AML-193 (cell line): ENCODE measurements at places on chromosomes 1 and 21.
A peak's percentile ranks its signal among the peaks of the same experiment; 100 is the strongest.

DNA sequence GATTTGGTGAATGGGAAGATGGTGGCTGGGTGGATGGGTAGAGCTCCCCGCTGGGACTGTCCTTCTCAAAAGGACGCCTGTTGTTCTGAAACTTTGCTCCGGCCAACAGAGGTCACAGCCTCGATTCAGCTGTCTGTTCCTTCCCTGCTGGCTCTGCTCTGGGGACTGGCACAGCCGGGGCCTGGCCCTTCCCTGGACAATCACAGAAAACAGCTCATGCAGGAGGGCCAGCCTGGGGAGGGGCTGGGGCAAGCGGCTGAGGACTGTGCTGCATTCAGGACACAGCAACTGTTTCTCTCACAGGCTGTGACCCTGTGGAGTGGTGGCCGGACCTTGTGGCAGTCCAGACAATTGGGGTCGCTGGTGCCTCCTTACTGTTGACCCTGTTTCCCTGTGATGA is 110.7 kb upstream of the TMEM51 start:
- no peak for DNase-seq

- no peak for DNase-seq
Observed at GRCh38 chr1:214853340-214853739, 229.2 kb upstream of the KCNK2 start.

DNA sequence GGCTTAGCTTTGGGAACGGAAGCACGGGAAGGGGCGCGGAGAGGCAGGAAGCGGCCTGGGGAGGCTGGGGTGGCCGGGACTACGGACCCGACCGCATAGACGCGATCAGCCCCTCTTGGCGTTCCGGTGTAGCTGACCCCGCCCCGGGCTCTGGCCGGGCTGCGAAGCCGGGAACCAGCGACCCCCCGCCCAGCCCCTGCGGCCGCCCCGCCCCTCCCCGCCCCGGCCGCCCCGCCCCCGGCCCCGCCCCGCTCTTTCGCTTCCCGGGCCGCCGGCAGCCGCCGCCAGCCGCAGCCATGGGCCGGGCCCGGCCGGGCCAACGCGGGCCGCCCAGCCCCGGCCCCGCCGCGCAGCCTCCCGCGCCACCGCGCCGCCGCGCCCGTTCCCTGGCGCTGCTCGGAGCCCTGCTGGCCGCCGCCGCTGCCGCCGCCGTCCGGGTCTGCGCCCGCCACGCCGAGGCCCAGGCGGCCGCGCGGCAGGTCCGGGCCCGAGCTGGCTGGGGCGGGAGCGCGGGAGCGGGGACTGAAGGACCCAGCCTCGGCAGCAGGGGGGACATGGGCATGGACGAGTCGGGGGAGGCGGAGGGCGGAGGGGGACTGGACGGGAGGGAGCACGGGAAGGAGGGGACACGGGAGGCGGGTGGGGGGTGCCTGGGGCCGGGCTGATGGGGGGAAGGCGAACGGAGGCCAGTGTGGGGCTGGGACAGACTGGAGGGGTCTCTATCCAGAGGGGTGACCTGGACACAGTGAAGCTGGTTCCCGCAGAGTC is at the start of gene SELENON:
TSS of gene SELENON (plus strand) at position 259 of the 768 bp plus-strand sequence. CDS start at position 297, 38 bp downstream.
- DNase-seq: no peak

- DNase-seq: no peak
Observed at GRCh38 chr1:204854286-204854685, 16.4 kb upstream of the NFASC start.

GRCh38 chr1:1429671-1430073 is 5.8 kb upstream of the VWA1 start:
- no peak for DNase-seq

GRCh38 chr1:170732252-170732588 is 68.3 kb downstream of the PRRX1 start:
- no peak for DNase-seq

GRCh38 chr1:232586679-232587078 is 43.3 kb downstream of the SIPA1L2 start:
- no peak for DNase-seq

- DNase-seq: no peak
Observed at GRCh38 chr1:106780066-106780465, 276.4 kb upstream of the PRMT6 start.

GRCh38 chr1:207500306-207500705 is 4.3 kb downstream of the CR1 start:
- DNase-seq: no peak

- DNase-seq: no peak
Observed at GRCh38 chr1:52795464-52795863, 47.1 kb upstream of the ZYG11A start.

GRCh38 chr1:8182034-8182761 is 135.7 kb upstream of the SLC45A1 start:
- no peak for DNase-seq

GRCh38 chr21:45923146-45923545 is 58.4 kb upstream of the COL6A1 start:
- peak; percentile 2 for DNase-seq

DNA sequence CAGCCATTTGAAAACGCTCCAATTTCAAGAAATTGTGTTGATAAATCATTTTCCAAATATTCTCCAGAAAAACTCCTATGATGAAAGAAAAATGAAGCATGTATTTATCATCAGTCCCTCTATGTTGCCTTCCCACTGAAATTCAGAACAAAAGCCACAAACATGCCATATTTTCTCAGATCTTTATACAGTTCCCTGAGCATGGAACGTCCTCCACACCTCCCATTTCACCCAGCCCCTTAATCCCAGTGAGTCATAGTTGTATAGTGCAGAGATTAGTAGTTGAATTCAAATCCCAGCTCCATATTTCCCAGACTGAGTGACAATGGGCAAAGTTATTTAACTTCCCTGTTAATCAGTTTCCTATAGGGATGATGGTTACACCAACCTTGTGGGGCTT is 20.6 kb upstream of the NPL start:
- no peak for DNase-seq

GRCh38 chr1:246629030-246629429 is 62.8 kb downstream of the CNST start:
- DNase-seq: no peak

- DNase-seq: no peak
Observed at GRCh38 chr1:228365271-228366061, 41.2 kb downstream of the TRIM11 start.

GRCh38 chr1:237386362-237387143 is 344.6 kb downstream of the RYR2 start:
- DNase-seq: peak; percentile 24

DNA sequence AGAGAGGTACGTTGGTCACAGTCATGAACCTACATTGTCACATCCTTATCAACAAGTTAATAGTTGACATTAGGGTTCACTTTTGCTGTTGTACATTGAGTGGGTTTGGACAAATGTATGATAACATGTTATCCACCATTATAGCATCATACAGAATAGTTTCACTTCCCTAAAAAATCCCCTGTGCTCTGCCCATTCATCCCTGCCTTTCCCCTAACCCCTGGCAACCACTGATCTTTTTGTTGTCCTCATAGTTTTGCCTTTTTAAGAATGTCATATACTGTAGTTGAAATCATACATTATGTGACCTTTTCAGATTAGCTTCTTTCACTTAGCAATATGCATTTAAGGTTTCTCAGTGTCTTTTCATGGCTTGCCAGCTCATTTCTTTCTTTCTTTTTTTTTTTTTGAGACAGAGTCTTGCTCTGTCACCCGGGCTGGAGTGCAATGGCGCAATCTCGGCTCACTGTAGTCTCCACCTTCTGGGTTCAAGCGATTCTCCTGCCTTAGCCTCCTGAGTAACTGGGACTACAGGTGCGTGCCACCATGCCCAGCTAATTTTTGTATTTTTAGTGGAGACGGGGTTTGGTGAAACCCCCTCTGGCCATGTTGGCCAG is 50.6 kb downstream of the UCK2 start:
- DNase-seq: no peak

DNA sequence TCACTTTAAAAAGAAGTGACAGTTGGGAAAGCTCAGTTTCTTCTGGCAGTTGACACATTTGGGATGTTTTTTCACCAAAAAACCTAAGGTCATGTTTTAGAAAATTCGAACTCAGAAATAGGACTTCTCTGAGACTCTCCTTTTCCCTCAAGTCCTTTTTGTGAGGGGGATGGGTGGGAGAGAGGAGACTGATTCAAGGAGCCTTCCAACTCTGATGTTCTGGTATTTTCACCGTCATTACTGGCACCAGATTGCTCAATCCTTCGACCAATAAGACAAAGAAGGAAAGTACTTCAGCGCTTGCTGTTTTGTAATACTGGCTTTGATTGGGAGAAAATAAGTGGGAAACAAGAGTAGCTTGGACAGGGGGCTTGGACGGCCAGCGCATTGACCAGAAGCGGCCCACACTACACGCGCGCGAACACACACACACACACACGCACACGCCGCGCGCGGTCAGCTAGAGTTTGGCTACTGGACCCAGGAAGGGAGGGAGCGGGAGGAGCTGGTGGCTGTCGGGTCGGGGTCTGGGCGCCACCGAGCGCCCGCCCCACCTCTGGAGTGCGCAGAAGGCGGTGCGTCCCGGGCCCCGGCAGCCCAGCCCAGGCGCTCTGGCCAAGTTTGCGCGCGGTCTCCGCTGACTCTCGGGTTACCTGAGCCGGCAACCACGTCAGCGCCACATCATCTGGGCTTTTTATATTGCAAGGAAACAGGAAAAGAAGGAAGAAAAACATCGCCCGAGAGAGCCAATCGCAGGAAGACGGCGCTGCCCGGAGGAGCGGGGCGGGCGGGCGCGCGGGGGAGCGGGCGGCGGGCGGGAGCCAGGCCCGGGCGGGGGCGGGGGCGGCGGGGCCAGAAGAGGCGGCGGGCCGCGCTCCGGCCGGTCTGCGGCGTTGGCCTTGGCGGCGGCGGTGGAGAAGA is at the start of gene KCNK1:
TSS of gene KCNK1 (plus strand) at position 855 of the 921 bp plus-strand sequence. CDS start at position 921, 66 bp downstream.
- DNase-seq: no peak

GRCh38 chr21:17786071-17786850 is 32.9 kb downstream of the C21orf91 start:
- DNase-seq: peak; percentile 15

DNA sequence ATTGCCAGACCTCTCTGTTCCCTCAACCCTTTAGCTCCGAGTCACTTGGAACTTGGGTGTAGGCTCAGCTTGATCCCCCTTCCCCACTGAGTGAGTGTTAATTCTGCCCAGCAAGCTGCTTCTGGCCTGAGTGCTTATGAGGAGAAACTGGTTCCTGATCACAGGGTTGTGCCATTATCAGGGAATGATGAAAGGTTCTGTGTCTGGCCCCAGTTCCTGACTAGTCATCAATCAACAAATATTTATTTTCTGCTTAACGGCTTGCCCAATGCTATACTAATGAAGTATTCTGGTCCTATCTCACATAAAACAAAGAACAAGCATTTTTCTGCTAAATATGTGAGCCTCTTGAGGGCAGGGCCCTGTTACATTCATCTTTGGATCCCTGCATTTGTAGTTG is 20.8 kb downstream of the CC2D1B start:
- DNase-seq: no peak

DNA sequence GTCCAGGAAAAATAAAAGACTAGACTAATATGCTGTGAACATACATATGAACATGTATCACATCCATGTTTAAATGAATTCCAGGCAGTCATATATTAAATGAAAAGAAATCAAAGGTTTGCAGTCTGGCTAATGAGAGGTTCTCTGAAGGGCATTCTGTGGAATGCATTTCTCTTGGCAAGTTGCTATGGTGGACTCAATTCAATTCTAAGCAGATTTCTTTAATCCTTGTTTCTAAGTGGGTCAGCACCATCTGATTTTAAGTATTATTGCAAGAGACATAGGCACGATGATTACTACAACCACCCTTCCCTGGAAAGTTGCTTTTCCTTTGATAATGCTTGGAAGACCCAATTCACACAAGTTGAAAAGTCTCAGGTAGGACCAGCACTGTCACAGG is 23.9 kb upstream of the ABCA4 start:
- no peak for DNase-seq

GRCh38 chr1:163610486-163610885 is 288.7 kb downstream of the NUF2 start:
- DNase-seq: no peak

DNA sequence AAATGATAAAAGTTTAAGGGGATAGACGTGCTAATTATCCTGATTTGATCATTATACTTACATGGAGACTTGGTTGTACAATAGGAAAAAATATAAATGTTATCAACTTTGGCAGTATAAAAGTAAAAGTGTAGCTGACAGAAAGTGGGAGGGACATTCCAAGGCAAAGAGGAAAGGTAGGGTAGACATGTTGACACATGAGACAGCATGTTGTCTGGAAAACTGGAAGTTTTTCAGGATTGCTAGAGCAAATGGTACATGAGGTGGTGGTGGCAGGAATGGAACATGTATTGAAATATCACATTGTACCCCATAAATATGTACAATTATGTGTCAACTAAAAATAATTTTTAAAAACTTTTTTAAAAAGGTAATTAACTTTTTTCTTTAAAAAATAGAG is 13.2 kb downstream of the DIPK1A start:
- DNase-seq: no peak

DNA sequence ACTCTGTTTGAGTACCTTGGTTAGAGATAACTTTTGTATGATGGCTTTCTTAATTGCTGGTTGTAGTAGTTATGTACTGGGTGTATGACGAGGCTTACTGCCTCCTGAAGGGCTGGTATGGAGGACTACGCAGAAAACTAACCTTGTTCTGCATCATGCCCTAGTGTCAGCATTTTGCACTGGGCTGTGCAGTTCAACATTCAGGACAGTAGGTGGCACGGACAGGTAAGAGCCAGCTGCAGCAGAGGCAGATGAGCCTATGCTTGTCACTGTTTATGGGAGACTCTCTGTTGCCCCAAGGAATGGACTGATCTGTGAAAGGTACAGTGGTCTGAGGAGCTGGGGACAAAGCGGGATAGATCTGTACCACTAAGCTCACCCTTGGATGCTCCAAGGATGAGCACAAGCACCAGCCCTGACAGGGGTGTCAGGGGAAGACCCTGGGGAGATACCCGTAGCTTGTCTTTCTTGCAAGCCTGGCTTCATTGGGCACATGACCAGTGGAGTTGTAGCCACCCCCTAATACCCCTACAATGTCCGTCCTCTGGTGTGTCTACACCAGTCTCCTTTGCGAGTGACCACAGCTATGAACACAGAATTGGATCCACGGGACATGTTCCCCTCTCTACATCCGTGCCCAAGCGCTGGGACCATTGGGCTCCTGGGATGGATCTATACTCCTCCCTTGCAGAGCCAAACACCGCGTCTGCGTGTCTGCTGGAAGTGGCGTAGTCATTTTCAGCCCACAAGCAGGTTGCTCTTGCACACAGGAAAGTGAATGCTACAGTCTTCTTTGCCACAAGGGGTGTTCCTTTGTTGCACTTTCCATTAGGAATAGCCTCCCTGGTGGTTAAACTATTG is 51.1 kb upstream of the CFHR3 start:
- DNase-seq: peak; percentile 5

- no peak for DNase-seq
Observed at GRCh38 chr21:43210454-43211071, 41.8 kb downstream of the CRYAA start.

GRCh38 chr21:15379776-15380175 is 315.0 kb upstream of the NRIP1 start:
- DNase-seq: no peak

GRCh38 chr1:244941121-244941520 is 76.8 kb upstream of the HNRNPU start:
- no peak for DNase-seq
